Cardiac septum (tissue), 1 donor: ENCODE measurements at places on chromosomes 5 and 9.

DNA sequence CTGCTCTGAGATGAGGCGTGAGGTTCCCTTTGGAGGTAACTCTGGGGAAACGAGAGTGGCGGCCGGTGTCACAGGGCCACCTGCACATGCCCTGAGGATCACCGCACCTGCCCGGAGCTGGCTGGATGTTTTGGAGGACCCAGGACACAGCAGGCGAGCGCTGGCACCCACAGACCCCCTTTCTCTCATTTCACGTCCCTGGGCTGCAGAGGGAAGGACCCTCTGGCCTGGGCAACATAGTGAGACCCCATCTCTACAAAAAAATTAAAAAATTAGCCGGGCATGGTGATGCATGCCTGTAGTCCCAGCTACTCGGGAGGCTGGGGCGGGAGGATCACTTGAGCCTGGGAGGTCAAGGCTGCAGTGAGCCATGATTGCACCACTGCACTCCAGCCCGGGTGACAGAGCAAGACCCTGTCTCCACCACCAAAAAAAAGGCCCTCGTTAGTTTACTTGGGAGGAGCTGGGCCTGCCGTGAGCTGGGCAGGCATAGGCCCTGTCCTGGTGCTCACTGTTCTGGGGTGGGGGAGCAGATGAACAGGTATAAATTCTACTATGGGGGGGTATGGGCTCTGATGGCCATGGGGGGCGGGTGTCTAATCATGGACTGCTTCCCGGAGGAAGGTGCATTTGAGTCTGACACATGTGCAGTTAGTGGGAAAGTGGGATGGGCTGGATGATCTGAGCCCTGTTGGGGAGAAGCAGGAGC lies 96.9 kb upstream of the RAPGEF1 start:
- DNase-seq = no peak

DNA sequence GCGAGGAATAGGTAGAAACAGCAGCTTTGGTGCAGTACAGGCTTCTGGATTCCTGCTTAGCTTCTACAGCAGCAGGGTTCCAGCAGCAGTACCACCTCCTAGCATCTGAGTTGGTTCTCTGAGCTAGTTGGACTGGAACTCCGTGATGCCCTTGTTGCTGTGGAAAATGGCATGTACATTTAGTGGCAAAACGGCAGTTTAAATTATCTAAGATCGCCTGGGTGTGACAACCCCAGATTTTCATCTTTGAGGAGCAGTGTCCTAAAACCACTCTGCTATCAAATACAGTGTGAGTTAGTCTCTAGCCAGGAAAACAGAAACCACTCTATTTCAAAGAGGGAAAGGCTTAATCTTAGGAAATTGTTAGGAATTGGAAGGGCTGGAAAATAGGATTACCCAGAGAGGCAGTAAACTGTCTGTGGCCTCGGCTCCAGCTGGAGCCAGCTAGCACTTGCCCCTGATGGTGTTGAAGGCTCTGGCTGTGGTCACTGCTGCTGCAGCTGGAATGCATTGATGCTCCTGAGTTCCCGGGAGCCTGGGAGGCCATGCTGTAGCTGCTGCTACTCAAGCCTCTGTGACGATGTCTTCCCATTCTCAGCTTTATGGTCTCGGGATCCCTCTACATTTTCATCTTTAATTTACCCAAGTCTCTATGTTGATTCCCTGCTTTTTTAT lies 29.4 kb downstream of the RAD23B start:
- no peak for DNase-seq

- DNase-seq = no peak
These were observed 125.7 kb downstream of the SEMA6A start for GRCh38 chr5:116448870-116449427.

DNA sequence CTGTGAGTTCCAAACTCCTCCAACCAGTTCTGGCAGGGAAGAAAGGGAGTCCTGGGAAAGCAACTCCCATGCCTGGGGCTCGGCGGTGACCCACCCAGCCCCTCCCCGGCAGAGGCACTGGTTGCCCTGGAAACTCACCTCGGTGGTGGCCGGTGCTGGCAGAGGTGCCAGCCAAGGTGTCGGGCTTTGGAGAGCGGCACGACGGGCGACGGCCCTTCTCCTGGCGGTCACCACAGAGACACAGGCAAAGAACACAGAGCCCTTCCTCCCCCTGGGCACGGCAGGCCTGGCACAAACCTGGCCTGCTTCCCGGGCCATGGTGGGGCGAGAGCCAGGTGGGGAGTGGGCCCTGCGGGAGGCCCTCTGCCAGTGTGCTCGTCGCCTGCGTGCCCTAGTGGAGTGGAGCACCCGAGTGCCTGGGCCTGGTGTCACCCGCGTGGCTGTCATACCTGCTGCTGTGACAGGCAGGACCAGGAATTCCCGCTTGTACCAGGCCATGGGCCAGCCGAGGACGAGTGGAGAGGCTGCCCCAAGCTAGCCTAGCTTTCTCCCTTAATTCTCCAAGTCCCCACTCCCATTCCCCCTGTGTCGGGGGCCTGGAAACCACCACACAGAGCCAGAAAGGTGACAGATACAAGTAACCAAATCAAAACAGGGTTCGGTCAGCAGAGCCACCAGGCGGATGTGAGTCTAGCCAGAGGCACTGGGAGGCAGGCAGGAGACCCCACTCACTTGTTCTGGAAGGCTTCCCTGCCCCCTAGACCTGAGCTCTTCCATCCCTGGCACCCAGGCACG lies 8.2 kb upstream of the RALGDS start:
- DNase-seq = no peak

- no peak for DNase-seq
These were observed 11.2 kb upstream of the CERCAM start for GRCh38 chr9:128409450-128409849.

DNA sequence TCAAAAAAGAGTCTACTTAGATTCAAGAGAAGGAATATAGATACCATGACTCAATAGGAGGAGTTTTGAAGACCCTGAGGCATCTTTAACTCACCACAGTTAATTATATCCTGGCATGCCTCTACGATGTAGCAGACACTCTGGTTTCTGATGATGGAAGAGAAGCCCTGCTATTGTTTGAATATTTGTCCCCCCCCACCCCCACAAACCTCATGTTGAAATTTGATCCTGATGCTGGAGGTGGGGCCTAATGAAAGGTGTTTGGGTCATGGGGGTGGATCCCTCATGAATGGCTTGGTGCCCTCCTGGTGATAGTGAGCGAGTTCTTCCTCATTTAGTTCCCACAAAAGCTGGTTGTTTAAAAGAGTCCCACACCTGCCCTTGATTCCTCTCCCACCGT lies 147.9 kb upstream of the TBCA start:
- no peak for DNase-seq
